Activated naive CD4-positive, alpha-beta T cell treated with Interleukin-2 at 50 U/mL for 16 hours (primary cell): ENCODE measurements at places on chromosomes 12 and 14.

DNA sequence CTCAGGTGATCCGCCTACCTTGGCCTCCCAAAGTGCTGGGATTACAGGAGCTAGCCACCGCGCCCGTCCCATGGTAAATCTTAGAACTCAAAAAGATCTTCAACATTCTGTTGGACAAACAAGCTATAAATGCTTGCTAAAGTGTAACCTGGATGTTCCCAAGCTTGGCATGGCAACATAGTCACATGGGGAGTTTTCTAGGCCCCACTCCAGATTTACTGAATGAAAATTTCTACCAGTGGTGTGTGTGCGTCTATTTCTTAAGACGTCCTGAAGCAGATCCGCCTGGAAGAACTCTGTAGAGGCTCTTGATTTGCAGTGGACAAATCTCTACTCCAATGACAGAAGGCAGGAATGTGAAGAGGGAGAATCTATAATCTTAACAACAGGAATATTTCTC is 59.9 kb downstream of the ZFYVE21 start:
- no peak for DNase-seq

GRCh38 chr14:55249423-55249822 is 21.8 kb upstream of the FBXO34 start:
- DNase-seq: no peak

GRCh38 chr12:123384318-123384993 is 524 bp downstream of the KMT5A start:
- no peak for DNase-seq

- DNase-seq: no peak
Observed at GRCh38 chr14:33781236-33781635, 169.6 kb downstream of the EGLN3 start.
